ENCODE measurements at places on chromosomes 6 and 20.
A peak's percentile ranks its signal among the peaks of the same experiment; 100 is the strongest.

GRCh38 chr20:10217721-10218410 lies 764 bp upstream of the SNAP25 start:
- no peak for DNase-seq

DNA sequence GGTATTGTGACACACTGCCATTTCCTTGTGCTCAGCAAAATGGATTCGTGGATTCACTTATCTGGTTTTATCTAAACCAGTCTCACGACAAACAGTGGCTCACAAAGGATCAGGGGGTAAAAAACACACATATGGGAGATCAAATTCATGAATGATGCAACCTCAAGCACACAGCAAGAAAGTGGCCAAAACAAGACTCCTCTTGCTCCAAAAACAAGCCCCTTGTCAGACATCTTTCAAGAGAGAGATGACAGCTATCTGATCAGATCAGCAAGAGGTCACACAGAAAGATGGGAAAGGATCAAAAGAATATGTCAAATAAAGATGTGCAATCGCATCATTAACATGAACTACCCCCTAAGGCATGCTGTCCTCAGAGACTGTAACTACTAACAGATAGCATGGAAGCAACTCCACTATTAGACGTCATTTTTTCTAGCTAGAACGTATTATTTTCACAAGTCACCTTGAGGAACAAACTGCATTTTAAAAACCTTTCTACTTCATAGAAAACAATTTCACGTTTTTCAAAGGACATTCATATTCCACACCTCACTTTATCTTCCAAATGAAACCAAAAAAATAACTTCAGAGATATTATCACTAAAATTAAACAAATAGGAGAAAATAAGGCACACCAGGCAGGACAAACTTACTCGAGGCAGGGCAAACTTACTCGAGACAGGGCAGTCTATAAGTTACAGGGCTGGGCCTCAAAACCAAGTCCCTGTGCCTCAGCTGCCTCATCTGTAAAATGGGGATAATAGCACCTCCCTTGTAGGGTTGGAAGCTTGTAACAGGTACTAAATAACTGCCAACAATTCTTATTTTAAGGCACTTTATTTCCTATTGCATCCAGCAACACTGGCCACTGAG lies 122.3 kb downstream of the PREX1 start:
- DNase-seq = no peak

- DNase-seq = no peak
Observed at GRCh38 chr20:16816192-16816591, 68.0 kb downstream of the OTOR start.

GRCh38 chr6:144888621-144889020 lies 603.5 kb downstream of the UTRN start:
- no peak for DNase-seq

GRCh38 chr6:89479897-89480296 lies 46.9 kb downstream of the ANKRD6 start:
- DNase-seq = no peak

DNA sequence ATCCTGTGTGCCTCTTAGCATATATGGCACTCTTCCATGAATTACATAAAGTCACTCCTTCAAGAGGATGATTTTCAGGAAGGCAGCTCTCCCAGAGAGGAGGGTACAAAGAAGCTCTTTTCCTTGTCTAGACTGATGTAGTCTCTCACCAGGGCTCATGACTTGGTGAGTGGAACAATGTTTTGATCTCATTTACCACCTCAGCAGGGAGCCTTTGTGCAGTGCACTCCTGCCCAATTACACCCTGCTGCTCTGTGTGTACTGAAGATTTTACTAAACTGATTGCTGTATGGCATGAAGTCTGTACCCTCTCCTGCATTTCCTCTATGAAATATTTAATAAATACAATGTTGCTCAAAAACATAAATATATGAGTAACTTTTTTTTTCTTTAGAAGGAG lies 598.3 kb upstream of the HS3ST5 start:
- DNase-seq = no peak

GRCh38 chr6:149419696-149420404 lies 19.8 kb downstream of the SUMO4 start:
- no peak for DNase-seq

DNA sequence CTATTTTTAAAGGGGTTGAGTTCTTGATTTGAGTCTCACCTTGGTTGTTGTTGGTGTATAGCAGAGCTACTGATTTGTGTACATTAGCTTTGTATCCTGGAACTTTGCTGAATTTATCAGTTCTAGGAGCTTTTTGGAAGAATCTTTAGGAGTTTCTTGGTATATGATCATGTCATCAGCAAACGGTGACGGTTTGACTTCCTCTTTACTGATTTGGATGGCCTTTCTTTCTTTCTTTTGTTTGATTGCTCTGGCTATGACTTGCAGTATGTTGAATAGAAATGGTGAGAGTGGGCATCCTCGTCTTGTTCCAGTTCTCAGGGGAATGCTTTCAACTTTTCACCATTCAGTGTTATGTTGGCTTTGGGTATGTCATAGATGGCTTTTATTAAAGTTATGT lies 64.0 kb downstream of the CDYL start:
- no peak for DNase-seq

DNA sequence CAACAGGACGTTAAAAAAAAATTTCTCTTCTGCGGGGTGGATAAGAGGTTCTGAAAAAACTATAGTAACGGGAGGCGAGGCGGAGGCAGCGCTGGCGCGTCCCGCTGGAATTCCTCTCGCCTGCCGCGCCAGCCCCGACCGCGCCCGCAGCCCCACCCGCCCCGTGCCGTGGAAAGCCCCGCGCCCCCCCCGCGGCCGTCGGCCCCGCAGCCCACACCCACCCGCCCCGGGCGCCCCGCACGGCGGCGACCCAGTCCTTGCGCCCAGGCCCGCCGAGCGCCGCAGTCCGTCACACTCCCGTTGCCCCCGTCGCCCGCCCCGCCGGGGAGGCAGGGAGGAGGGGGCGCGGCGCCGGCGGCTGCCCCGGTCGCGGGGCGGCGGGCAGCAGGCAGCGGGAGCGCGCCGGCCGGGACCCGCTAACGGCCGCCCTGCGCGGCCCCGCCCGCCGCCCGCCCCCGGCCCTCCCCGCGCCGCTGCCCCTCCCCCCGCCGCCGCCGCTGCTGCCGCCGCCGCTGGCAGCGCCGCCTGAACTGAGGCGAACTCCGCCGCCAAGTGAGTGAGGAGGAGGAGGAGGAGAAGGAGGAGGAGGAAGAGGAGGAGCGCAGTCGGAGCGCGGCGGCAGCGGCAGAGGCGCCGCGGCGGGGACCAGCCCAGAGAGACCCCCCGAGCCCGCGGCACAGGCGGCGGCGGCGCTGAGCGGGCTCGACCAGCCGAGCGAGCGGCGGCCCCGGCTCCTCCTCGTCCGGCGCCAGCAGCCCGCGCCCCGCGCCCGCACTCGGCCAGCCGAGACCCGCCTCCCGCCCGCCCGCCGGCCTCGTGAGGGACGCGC lies at the start of gene QKI:
QKI (plus strand) TSS at position 602 of the 829 bp plus-strand sequence. CDS start 476 bp downstream, outside the sequence.
- DNase-seq = peak; percentile 78

DNA sequence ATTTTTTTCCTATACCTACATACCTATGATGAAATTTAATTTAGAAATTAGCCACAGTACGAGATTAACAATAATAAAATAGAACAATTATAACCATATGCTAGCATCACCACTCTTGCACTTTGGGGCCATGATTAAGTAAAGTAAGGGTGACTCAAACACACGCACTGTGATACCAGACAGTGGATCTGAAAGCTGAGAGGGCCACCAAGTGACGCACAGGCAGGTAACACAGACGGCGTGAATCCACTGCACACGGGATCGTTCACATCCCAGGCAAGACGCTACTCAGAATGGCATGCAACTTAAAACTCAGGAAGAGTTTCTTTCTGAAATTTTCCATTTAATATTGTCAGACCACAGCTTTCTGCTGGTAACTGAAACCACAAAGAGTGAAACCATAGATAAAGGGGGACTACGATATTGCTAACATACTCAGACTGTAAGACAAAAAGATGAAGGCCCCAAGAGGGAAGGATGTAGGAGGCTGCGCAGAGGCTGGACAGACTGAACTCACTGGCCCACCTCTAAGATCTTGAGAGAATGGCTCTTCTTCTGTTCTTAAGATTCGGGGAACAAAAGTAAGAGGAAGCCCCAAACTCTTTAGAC lies 17.9 kb downstream of the RRBP1 start:
- no peak for DNase-seq

GRCh38 chr6:85923013-85923430 lies 280.3 kb upstream of the SYNCRIP start:
- DNase-seq = no peak

GRCh38 chr6:13033145-13033544 lies 295.2 kb downstream of the TBC1D7 start:
- DNase-seq = no peak

DNA sequence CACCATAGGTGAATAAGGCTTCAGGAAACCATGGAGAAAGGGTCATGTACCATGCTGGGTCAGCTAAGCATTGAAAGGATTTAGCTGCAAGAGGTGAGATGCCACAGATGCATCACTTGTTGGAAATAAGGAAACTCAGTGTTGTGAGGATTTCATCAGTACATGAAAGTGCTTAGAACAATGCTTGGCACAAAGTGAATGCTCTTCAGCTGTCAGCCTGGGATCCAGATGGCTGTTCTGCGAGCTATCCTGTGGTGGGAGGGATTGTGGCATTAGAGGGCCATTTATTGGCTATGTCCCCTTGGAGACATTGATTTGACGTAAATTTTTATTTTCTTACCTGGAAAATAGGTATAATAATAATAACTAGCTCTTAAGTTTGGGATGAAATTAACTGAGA lies 53.0 kb downstream of the ELOVL2 start:
- no peak for DNase-seq

- no peak for DNase-seq
Observed at GRCh38 chr6:125658759-125659431, 90.5 kb upstream of the HEY2 start.

DNA sequence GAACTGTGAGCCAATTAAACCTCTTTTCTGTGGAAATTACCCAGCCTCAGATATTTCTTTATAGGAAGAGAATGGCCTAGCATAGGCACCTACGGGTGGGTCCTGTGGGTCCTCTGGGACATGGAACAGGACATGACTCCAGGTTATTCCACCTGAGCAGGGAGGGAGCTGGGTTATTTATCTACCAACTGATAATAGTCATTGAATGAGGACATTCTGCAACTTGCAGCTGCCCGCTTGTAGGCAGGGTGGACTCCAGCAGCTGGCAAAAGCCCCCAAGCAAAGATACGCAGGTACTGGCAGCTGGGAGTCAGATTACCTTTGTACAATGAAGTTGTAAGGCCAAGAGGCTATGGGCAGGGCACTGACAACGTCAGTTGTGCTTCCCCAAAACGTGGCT lies 1.4 kb upstream of the BANF2 start:
- DNase-seq = no peak

- no peak for DNase-seq
Observed at GRCh38 chr6:100673641-100674040, 207.5 kb downstream of the ASCC3 start.

All from activated CD4-positive, CD25-positive, alpha-beta regulatory T cell treated with anti-CD3 and anti-CD28 coated beads, Interleukin-2, amount 50 U/mL, for 72 hours (primary cell).